IPS-NIHi11 (cell line): ENCODE measurements at places on chromosomes 16 and 17.

- peak; percentile 88 for DNase-seq
Measured at GRCh38 chr17:81322271-81323082, 27.4 kb upstream of the SLC38A10 start.

GRCh38 chr17:6690641-6691040 is 22.5 kb downstream of the SLC13A5 start:
- no peak for DNase-seq

GRCh38 chr17:72004611-72005331 is 116.0 kb upstream of the SOX9 start:
- DNase-seq: no peak

GRCh38 chr17:3810019-3810418 is 9.0 kb upstream of the ITGAE start:
- no peak for DNase-seq

DNA sequence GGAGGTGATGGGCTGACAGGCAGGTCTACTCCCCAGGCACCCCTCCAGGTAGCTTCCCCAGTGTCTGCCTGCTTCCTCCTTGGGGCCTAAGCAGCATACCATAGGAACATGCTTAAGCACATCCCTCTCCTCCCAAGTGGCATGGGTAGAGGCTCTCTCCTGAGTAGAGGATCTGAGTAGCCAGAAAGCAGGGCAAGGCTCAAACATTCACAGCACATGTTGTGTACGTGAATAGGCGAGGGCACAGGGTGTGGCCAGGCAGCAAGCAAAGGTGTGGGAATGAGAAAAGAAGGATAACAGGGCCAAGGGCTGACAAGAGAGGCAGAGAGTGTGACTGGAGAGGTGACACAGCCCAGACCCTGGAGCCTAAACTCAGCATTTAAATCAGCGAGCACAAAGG is 29.7 kb upstream of the GFOD2 start:
- no peak for DNase-seq

- no peak for DNase-seq
Measured at GRCh38 chr17:75518201-75518600, 1.9 kb downstream of the TSEN54 start.
